ENCODE measurements at places on chromosomes 16 and 17.
A peak's percentile ranks its signal among the peaks of the same experiment; 100 is the strongest.

- peak; percentile 94 for DNase-seq
These were observed 126.0 kb upstream of the SDK2 start for GRCh38 chr17:73770115-73770848.

GRCh38 chr17:42704837-42705494, 22.6 kb downstream of the CNTNAP1 start:
- no peak for DNase-seq

DNA sequence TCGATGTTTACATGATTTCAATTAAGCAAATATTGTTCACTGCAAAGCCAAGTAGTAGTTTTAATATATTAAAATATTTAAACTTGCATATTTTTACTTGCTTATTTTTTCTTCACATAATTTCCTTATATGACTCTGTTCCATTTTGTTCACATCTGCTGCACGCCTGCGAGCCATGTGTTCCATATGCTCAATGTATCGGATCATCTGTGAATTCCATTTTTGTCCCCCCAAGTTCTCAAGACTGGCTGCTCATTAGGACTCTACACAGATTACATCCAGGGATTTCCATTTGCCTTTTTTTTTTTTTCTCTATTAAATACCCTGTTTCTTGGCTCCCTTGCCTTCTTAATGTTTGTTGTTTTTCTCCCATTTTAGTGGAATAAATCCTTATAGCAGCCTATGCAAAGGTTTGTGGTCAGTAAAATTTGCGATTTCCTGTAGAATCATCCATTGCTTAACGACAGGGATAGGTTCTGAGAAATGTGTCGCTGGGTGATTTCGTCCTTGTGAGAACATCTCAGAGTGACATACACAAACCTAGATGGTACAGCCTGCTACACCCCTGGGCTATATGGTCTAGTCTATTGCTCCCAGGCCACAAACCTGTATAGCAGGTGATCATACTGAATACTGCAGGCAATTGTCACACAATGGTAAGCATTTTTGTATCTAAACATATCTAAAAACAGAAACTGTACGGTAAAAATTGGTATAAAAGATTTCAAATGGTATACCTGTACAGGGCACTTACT, 30.2 kb upstream of the TEKT3 start:
- DNase-seq = no peak

- DNase-seq = no peak
These were observed 54.6 kb downstream of the EPN2 start for GRCh38 chr17:19291646-19292376.

- DNase-seq = peak; percentile 10
These were observed 66.9 kb downstream of the ZNF423 start for GRCh38 chr16:49788986-49789385.

- peak; percentile 44 for DNase-seq
These were observed 68.2 kb upstream of the XYLT1 start for GRCh38 chr16:17538927-17539326.

DNA sequence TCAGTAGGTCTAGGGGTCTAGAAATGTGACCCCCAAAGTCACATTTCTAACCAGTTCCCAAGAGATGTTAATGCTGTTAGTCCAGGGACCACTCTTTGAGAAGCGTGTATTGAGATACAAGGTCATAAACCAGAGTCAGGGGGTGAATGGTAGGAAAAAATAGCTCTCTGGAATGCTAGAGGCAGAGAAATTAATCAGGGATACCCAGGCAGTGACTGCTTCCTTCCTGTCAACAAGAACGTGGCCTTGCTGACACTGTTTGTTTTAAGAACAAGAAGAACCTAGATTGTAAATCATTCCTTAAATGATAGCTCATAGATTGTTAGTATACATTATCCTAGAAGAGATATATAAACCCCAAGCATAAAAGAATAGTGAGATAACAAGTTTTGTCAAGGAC, 43.8 kb downstream of the PITPNM3 start:
- DNase-seq = no peak

DNA sequence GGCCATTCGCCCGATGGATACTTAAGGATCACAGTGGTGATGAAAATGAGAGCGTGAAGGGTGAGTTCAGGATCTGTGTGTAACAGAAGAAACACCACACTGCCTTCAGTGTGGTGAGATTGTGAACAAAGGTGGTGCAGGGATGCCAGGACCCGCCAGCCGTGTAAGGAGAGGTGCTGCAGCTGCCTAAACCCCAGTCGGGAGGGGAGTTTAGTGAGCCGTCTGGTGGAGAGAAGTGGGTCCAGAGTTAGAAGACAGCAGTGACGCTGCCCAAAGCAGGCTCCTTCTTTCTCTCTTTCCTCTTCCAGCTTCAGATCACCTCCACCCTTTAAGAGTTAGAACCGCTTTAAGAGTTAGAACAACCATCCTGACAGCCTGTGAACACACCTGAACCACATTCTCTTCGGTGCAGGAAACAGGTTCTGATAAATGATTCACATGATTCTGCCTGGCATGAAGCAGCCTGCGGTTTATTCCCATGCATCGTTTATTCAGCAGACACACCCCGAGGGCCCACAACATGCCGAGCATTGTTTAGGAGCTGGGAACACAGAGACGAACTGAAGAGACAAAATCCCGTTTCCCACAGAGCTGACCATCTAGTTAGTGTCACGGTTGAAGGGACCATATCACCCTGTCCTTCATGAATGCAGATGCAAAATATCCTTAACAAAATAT, 84.0 kb upstream of the DNAH17 start:
- DNase-seq = no peak

- DNase-seq = peak; percentile 76
These were observed 151.9 kb upstream of the GSE1 start for GRCh38 chr16:85461022-85461813.

DNA sequence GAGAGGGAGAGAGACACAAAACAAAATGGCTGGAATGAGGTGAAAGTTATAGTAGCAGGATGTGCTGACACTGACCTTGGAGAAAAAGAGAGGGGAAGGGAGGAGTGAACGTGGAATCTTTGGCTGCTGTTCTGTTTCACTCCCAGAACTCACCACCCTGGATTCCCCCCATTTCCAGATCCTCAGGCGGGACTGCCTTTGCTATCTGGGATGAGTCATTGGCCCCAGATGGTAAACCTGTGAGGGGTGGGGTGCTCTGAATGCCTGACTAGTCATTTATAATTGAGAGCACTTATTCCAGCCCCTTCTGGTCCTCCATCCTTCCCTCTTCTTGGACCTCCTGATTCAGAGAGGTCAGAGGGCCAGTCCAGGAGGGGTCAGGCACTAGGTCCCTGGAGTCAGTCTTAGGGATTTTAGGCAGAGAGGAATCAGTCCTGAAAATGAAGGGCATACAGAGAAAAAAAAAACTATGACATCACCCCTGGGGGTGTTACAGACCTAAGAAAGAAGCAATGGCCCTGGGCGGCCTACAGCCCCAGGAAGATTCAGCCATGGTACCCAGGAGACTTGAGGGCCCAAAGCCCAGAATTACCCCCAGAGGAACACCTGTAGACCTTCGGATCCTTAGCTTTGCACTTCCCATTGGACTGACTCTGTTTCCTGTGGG, 2.2 kb upstream of the ZG16 start:
- DNase-seq = peak; percentile 53

GRCh38 chr16:55900616-55901393, 25.6 kb upstream of the CES5A start:
- no peak for DNase-seq

GRCh38 chr17:79797492-79798298, 818 bp upstream of the CBX8 start:
- DNase-seq = no peak

DNA sequence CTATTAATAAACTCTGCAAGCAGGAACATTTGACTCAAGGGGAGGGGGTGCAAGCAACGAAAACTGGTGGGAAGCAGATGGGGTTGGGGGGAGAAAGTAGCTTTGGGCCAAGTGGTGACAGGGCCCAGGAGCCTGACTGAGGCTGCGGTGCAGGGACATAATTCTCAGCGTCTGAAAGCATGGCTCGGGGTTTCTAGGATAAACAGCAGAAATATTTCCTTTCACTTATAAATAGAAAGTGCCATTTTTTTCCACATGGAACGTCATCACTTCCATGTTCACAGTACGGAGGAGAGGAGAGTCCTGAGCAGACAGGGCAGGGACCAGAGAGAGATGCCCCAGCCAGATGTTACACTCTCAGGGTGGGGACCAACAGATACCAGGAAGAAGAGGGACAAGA, 197.1 kb downstream of the ZFHX3 start:
- peak; percentile 21 for DNase-seq

- DNase-seq = no peak
These were observed 43.4 kb upstream of the ANKFN1 start for GRCh38 chr17:56109836-56110235.

DNA sequence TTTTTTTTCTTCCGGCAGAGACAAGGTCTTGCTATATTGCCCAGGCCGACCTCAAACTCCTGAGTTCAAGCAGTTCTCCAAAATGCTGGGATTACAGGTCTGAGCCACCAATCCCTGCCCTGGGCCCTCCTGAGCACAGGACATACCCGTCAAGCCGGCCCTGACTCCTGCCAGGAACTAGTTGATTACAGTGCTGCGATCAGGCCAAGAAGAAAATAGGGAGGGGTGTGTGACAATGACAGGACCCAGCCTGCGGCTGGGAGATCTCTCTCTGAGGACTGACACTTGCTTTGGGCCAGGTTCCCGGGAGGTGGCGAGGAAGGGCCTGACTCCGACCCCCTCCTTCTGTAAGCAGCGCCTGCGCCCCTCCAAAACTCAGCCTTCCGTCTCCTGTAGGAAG, 276.6 kb downstream of the MRTFB start:
- DNase-seq = no peak
